Left lobe of liver (tissue), 2 donors: ENCODE measurements at places on chromosomes 5 and 9.

- no peak for DNase-seq
Measured at GRCh38 chr9:13589034-13589737, 309.7 kb upstream of the MPDZ start.

DNA sequence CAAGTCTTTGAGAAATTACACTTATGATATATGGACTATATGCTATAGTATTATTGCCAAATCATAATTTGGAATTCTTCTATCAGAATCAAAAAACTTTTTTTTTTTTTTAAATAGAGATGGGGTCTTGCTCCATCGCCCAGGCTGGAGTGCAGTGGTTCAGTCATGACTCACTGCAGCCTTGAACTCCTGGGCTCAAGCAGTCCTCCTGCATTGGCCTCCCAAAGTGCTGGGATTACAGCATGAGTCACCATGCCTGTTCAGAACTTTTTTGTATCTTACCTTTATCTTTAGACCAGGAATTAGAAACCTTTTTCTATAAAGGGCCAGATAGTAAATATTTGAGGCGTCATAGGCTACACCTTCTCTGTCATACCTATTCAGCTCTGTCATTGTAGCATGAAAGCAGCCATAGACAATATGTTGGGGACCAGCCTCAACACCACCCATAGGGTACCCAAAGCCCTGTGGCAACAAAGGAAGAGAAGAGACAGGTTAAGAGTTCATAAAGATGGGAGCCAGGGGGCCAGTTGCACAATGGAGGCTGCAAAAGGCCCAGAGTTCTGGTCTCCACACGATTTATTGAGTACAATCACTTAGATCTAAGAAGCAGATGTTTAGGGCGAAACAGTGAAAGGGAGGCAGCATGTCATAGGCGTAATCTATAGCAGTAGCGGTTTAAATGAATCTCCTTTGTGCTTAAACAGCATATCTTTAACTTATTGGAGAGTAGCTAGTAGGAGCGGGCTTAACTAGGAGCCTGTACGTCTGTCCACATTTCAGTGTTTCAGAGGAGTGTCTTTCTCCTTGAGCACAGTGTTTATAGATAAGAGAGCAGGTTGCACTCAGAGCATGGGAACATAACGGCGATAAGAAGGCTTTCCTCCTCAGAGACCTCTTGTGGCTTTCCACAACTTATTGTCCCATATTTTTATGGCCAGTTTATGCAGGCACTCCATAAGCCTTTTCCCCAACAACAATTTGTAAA, 12.5 kb downstream of the ECM2 start:
- no peak for DNase-seq

- DNase-seq = no peak
Measured at GRCh38 chr5:135156337-135156714, 122.3 kb upstream of the PITX1 start.

- DNase-seq = no peak
Measured at GRCh38 chr5:175285261-175285660, 158.7 kb downstream of the DRD1 start.
